Stimulated activated CD8-positive, alpha-beta memory T cell treated with anti-CD3 and anti-CD28 coated beads, Interleukin-4, amount 100 ng/mL, for 1 hour (primary cell): ENCODE measurements at places on chromosomes 7 and 10.

GRCh38 chr7:93367254-93367653 is 135.1 kb downstream of the VPS50 start:
- no peak for DNase-seq

DNA sequence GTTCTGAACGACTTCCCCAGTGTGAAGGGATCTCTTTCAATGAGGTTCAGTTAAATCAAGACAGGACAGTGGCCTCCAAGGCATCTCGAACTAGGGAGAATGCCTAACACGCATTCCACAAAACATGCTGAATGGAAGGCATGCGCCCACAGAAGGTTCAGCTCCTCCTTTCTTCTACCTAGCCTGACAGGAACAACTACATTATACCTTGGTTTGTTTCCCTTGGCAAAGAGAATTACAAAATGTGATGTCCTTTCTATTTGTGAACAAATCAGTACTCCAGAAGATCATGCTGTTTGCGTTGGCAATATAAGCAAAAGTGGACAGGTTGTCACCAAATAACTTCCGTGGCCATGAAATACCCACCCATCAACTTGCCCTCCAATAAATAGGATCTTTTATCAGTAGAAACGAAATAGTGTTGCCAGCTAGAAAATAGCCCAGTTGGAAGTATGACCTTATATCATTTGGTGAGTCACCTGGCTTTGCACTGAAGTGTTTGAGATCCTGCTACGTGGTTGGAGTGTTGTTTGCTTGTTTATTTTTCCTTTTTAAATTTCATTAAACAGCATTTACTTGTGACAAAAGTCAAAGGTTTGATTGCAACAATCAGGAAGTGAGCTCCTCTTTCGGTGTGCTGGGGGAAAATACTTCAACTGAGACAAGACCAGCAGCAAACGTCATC is 117.0 kb upstream of the FAM204A start:
- no peak for DNase-seq

DNA sequence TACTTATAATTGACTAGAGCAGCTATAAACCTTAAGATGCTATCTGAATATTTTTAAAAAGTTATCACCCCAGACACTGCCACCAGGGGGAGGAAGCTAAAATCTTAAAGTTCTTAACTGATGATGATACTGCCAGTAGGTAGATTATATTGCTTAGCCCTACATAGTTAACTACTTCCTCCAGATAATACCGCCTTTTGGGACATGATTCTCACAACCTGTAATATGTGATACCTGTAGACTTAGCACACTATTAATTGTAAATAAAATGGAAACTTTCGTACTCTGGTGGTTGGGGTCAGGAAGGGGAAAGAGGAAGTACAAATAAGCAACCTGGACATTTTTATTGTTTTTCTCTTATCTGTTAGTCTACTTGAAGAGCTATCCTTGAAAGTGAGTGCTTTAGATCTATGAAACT is 268.9 kb downstream of the ADK start:
- no peak for DNase-seq

- DNase-seq, result no peak
Observed at GRCh38 chr10:49008091-49008490, 68.5 kb upstream of the LRRC18 start.

GRCh38 chr10:30833628-30833970 is 198.1 kb downstream of the ZNF438 start:
- DNase-seq, result no peak

DNA sequence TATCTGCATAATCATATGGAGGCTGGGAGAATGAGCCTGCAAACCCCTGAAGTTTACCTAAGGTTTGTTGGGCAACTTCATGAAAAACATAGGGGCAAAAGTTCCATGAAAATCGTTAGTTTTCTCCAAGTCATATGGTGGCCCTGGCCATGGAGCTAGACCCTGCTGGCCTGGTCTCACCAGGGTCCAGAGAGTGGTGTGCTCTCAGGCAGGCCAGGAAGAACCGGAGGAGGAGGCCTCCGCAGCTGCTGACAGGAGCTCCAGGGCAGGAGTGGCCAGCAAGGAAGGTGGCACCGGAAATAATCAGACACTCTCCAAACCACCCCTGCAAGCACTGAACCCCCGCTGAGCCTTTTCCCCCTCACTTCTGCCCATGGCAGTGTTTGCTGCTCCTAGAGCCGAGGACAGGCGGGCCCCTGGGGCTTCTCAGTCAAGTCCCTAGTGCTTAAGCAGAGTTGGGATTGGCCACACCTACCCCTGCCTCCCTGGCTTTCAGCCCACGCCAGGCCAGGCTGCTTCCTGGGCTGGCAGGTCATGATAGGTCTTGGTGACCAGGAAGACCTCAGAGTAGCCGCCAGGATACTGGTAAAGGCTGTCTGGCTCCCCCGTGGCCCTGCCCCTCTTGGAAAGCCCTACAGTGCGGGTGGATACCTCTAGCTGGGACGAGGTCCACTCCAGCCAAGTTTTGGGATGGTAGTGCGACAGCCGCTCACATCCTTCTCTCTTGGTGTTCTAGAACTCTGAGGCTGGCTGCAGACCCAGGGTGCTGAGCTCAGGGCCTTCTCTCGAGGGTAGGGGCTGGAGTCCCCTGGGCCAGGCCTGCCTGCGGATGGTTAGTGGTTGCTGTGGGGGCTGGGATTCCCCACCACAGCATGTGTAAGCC is 242.8 kb downstream of the MGMT start:
- no peak for DNase-seq

- no peak for DNase-seq
Observed at GRCh38 chr7:128003167-128003566, 28.1 kb downstream of the LRRC4 start.

DNA sequence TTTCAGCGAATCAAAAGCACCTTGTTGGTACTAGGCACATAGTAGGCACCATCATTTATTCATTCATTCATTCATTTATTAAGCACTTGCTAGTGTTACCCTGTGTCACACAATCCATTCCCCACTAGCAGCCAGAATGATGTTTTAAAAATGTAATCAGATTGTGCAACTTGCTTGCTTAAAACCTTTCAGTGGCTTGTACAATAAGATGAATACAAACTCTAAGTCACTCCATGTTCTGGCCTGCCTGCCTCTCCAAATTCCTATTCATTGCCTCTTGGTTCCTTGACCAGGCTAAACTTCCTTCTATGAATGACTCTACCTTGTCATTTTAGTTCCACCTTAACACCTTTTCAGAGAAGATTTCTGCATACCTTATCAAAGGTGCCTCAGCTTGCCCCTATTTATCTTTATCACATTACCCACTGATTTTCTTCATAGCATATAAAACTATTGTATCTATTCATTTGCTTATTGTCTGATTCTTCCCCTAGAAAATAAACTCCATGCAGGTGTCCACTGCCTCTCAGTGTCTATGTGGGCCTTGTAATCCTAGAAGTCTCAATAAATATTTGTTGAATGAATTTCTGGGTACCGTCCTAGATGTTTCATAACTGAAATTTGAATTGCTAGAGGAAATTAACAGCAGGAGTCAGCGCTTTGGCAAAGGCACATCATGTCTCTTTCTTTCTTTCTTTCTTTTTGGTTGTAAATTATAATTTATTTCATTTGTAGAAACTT is 169.5 kb downstream of the TMEM26 start:
- DNase-seq, result no peak

DNA sequence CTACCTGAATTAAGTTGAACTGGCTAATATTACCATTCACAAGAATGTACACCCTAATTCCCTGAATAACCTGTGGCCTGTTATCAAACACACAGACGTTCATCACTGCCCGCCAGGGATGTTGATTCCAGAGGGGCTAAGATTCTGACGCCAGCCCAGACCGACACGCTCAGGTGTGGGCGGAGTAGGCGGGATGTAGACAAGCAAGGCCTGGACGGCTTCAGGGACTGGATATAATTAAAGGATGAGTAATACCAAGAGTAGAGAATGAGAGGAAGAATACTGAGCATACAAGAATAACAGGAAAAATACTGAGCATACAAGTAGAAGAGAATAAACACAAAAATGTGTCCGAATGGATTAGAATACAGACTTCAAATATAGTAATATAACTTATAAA is 29.0 kb downstream of the CUBN start:
- no peak for DNase-seq

GRCh38 chr10:46077731-46078413 is 31.8 kb upstream of the MSMB start:
- DNase-seq, result no peak
